ENCODE measurements at places on chromosomes 7 and 10.
A peak's percentile ranks its signal among the peaks of the same experiment; 100 is the strongest.

DNA sequence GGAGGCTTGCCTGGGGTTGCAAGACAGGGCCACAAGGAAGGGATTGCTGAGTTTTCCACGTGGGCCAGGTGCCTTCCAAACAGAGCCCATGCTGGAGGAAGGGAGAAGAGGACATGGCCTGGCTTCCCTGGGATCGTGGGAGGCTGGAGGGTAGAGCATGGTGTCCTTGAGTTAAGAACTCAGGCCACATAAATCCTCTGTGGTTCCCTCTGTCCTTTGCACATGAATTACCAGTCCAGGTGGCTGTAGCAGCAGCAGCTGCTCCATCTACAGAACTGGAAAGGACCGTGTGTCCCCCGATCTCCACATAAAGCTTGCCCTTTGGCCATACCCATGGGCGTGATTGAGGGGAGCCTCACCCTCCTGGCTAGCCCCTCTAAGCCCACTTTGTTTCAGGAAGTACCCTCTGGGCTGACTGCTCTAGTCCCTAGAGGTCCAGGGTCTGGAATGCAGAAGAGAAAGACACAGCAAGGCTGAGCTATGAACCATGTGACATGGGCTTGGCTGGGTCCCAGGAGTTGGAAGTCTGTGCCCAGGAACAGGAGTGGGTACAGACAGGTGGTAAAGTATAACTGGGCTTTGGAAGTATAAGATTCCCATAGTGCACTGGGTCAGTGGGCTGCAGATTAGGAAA, 84.9 kb downstream of the C10orf105 start:
- no peak for DNase-seq
- H3K27me3 ChIP-seq: no peaks in the 10 kb centered on the region
- peaks cover 51% of the 10 kb centered on the region for H3K4me1 ChIP-seq
- peak overlapping the region; percentile 33 for H3K27ac ChIP-seq

DNA sequence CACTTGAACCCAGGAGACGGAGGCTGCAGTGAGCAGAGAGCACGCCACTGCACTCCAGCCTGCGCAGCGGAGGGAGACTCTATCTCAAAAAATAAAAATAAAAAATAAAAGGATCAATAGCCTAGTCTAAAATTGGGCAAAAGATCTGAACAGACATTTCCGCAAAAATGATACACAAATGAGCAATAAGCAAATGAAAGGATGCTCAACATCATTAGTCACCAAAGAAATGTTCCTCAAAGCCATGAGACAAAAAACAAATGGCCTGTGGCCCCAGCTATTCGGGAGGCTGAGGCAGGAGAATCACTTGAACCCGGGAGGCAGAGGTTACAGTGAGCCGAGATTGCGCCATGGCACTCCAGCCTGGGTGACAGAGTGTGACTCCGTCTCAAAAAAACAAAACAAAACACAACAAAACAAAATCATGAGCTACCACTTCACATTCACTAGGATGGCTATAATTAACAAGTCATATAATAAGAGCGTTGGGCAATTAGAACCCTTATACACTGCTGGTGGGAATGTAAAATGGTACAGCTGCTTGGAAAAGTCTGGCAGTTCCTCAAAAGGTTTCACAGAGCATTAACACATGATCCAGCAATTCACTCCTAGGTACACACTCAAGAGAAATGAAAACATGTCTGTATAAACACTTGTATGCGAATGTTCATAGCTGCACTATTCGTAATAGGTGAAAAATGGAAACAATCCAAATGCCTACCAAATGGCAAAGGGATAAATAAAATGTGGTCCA, 3.1 kb downstream of the DAGLB start:
- H3K36me3 ChIP-seq: peaks cover 37% of the 10 kb centered on the region
- no peaks in the 10 kb centered on the region for H3K27me3 ChIP-seq
- no peak overlapping the region for H3K4me3 ChIP-seq
- H3K27ac ChIP-seq: no peak overlapping the region

- no peaks in the 10 kb centered on the region for H3K36me3 ChIP-seq
- H3K4me1 ChIP-seq: no peaks in the 10 kb centered on the region
- H3K27ac ChIP-seq: no peak overlapping the region
- no peak for DNase-seq
- no peaks in the 10 kb centered on the region for H3K27me3 ChIP-seq
- H3K4me3 ChIP-seq: no peak overlapping the region
Observed at GRCh38 chr7:135283959-135284638, 50.5 kb downstream of the STRA8 start.

- H3K4me3 ChIP-seq: no peak overlapping the region
- H3K27ac ChIP-seq: no peak overlapping the region
- H3K36me3 ChIP-seq: peaks cover 47% of the 10 kb centered on the region
- no peaks in the 10 kb centered on the region for H3K27me3 ChIP-seq
Observed at GRCh38 chr10:11478807-11479206, 132.6 kb downstream of the USP6NL start.

GRCh38 chr7:47451851-47452205, 130.1 kb downstream of the TNS3 start:
- no peaks in the 10 kb centered on the region for H3K27me3 ChIP-seq
- H3K4me1 ChIP-seq: peaks cover 4% of the 10 kb centered on the region
- no peaks in the 10 kb centered on the region for H3K36me3 ChIP-seq
- H3K27ac ChIP-seq: no peak overlapping the region

- no peaks in the 10 kb centered on the region for H3K4me1 ChIP-seq
- no peaks in the 10 kb centered on the region for H3K36me3 ChIP-seq
Observed at GRCh38 chr7:94975336-94975735, 67.9 kb downstream of the PPP1R9A start.

DNA sequence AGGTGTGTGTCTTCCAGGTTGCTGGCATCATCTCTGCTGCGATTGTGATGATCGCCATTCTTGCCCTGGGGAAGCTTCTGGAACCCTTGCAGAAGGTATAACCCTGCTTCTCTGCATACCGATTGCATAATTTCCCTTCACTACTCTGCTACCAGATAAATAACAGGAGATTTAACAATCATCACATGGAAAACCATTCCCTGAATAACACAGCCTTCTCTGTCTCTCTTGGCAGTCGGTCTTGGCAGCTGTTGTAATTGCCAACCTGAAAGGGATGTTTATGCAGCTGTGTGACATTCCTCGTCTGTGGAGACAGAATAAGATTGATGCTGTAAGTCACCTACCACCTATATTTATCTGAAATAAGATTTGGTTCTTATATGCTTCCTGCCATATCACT, 33.8 kb downstream of the SLC26A4 start:
- DNase-seq: no peak
- H3K27ac ChIP-seq: no peak overlapping the region
- no peak overlapping the region for H3K4me3 ChIP-seq
- no peaks in the 10 kb centered on the region for H3K4me1 ChIP-seq
- no peaks in the 10 kb centered on the region for H3K36me3 ChIP-seq

DNA sequence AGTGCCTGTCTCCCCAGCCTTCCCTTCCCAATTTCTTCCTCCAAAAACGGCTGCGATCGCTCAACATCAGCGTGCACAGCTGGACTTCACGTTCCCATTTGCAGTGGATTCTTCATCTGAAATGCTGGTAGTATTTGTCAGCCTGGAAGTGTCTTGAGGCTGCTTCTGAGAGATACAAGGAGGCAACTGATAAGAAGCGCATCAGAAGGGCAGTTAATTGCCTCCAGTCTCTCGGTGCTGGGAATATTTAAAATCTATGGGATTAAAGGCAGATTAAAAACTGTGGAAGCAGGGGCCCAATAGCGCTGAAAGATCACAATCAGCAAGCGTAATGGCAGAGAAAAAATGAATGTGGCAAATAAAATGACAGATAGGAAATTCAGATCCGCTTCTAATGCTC, 450.0 kb downstream of the GATA3 start:
- H3K4me1 ChIP-seq: no peaks in the 10 kb centered on the region
- H3K36me3 ChIP-seq: no peaks in the 10 kb centered on the region
- DNase-seq: no peak
- H3K27ac ChIP-seq: no peak overlapping the region
- no peaks in the 10 kb centered on the region for H3K27me3 ChIP-seq
- no peak overlapping the region for H3K4me3 ChIP-seq

DNA sequence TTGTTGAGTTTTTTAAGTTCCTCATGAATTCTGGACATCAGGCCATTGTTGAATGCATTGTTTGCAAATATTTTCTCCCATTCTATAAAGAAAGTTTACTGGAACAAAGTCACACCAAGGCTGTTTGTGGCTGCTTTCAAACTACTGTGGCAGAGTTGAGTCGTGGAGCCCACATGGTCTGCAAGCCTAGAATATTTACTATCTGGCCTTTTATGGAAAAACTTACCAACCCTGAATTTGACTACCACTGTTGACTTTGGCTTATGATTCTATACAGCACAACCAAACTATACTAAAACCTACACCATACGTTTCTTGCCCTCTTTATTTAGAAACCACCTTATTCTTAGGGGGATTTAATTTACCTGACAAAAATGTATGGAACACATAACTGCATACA, 239.1 kb downstream of the KCNMA1 start:
- no peak overlapping the region for H3K4me3 ChIP-seq
- no peak overlapping the region for H3K27ac ChIP-seq
- H3K27me3 ChIP-seq: no peaks in the 10 kb centered on the region
- H3K4me1 ChIP-seq: peaks cover 19% of the 10 kb centered on the region
- H3K36me3 ChIP-seq: no peaks in the 10 kb centered on the region

DNA sequence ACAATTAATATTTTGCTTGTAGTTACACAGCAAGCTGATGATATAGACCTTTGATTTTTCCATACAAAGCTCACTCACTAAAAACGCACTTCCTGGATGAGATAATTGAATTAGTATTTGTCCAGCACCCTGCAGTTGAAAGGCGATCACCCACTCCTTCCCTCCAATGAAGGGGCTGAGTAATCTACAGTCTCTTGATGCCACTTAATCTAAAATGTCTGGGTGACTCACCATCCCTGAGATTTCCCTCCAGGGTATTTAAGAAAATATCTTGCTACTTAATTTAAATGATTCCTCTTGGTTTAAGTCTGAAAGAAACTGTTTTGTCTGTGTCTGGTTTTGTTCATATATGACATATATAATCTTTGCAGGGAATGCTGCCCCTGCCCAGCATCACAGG, 515.3 kb downstream of the GRID1 start:
- no peaks in the 10 kb centered on the region for H3K27me3 ChIP-seq
- no peak overlapping the region for H3K4me3 ChIP-seq
- H3K4me1 ChIP-seq: peaks cover 7% of the 10 kb centered on the region

DNA sequence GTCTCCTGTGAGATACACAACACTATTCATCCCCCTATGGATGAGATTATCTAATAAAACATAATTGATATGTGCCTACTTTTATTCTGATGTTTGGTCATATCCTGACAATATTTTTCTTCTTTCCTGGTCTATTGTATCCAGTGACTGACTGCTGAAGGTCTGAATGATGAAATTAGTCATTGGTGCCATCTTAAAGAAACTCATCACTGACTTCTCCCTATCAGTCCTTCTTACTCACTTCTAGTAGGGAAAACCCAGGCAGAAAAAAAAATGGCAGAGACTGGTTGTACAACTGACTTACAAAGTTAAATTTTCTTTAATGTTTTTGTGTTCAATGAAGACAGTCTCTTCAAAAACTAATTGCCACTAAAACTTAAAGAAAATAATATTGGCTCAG, 377.4 kb downstream of the HTR7 start:
- H3K4me3 ChIP-seq: no peak overlapping the region
- no peaks in the 10 kb centered on the region for H3K36me3 ChIP-seq
- H3K27ac ChIP-seq: no peak overlapping the region
- DNase-seq: no peak
- no peaks in the 10 kb centered on the region for H3K4me1 ChIP-seq
- no peaks in the 10 kb centered on the region for H3K27me3 ChIP-seq

GRCh38 chr10:3195286-3195685, 22.7 kb upstream of the PITRM1 start:
- H3K36me3 ChIP-seq: no peaks in the 10 kb centered on the region
- no peaks in the 10 kb centered on the region for H3K27me3 ChIP-seq
- no peak overlapping the region for H3K4me3 ChIP-seq
- H3K27ac ChIP-seq: no peak overlapping the region
- no peaks in the 10 kb centered on the region for H3K4me1 ChIP-seq

GRCh38 chr7:4787541-4787940, 12.1 kb downstream of the AP5Z1 start:
- DNase-seq: no peak
- H3K4me3 ChIP-seq: no peak overlapping the region
- no peak overlapping the region for H3K27ac ChIP-seq
- H3K36me3 ChIP-seq: no peaks in the 10 kb centered on the region
- no peaks in the 10 kb centered on the region for H3K27me3 ChIP-seq

DNA sequence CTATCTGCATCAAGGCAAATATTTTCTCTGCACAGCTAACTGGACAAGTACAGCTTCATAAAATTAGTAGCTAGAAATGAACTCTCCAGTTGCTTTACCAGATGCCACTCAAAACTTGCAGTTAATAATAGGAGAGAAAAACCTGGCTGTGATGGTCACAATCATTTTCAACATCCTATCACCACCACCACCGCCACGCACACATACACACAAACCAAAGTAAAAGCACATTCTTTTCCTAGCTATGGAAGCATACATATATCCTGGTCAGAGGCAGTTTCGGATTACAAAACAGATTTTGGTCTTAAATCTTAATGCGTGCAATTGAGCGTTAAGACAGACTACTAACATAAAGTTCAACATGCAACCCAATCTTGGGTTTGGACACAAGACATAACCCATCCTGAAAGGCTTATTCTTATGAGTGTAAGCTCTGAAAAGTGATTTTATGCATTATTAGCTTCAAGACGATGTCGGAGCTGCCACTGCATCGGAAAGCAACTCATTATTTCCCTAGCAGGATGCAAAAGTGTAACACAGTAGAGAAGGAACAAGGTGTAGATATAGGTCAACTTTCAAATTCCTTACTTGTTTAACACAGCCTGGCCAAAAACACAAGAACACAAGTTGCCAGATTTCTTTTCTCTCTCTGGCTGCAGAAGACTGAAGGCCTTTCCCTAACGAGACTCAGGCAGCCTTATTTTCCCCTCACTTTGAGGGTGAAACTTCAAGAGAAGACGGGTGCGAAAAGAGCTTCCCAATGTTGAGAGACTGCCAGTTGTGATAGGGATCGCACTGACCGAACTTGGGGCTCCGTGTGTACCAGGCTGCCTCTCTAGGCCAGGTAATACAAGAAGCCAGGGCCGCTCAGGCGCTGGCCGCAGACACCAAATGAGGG, 1.2 kb downstream of the CACUL1 start:
- peaks cover 12% of the 10 kb centered on the region for H3K36me3 ChIP-seq
- H3K4me3 ChIP-seq: peak overlapping the region; percentile 82
- peak overlapping the region; percentile 56 for H3K27ac ChIP-seq
- no peaks in the 10 kb centered on the region for H3K27me3 ChIP-seq
- H3K4me1 ChIP-seq: peaks cover 29% of the 10 kb centered on the region
- DNase-seq: peak; percentile 52

GRCh38 chr7:18666107-18666728, 170.7 kb downstream of the HDAC9 start:
- no peaks in the 10 kb centered on the region for H3K27me3 ChIP-seq
- peaks cover 23% of the 10 kb centered on the region for H3K4me1 ChIP-seq
- H3K36me3 ChIP-seq: no peaks in the 10 kb centered on the region
- no peak overlapping the region for H3K27ac ChIP-seq

- H3K27ac ChIP-seq: no peak overlapping the region
- no peaks in the 10 kb centered on the region for H3K4me1 ChIP-seq
- H3K36me3 ChIP-seq: no peaks in the 10 kb centered on the region
- H3K27me3 ChIP-seq: no peaks in the 10 kb centered on the region
Observed at GRCh38 chr10:95485056-95485844, 75.9 kb downstream of the SORBS1 start.
